ENCODE measurements at places on chromosomes 1 and 21.

- no peak overlapping the region for H3K27ac ChIP-seq
- DNase-seq, result no peak
- H3K27me3 ChIP-seq, result no peaks in the 10 kb centered on the region
- H3K4me1 ChIP-seq, result no peaks in the 10 kb centered on the region
- H3K4me3 ChIP-seq, result no peak overlapping the region
- no peaks in the 10 kb centered on the region for H3K36me3 ChIP-seq
Observed at GRCh38 chr1:60428127-60428526, 354.6 kb upstream of the C1orf87 start.

DNA sequence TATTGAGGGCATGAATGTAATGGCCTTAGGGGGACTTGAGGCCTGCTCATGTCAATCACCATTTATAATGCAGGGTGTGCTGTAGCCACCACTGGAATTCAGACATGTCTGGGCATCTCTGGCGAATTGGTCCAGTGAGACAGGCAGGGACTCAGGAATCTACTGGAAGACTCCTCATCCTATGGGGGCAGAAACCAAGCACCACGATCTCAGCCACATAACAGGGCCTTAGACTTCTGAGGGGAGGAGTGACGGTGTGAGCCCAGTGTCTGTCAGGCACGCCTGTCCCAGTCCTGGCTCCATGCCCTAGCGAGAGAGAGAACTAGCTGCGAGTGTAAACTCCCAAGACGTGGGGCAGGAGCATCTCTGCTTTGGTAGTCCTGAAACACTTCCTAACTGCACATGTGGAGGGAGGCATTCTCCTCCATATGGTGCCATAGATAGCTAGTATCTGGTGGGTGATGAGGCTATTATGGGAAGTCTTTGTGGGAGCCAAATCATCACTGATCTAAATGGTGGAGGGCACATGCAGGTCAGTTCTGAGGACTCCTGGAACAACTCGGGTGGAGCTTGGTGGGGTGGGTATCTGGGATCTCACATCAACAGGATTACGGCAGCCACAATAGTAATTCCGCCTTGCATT is 29.8 kb upstream of the KIAA0040 start:
- H3K36me3 ChIP-seq, result no peaks in the 10 kb centered on the region
- no peak overlapping the region for H3K27ac ChIP-seq
- DNase-seq, result no peak
- H3K27me3 ChIP-seq, result no peaks in the 10 kb centered on the region
- no peak overlapping the region for H3K4me3 ChIP-seq

DNA sequence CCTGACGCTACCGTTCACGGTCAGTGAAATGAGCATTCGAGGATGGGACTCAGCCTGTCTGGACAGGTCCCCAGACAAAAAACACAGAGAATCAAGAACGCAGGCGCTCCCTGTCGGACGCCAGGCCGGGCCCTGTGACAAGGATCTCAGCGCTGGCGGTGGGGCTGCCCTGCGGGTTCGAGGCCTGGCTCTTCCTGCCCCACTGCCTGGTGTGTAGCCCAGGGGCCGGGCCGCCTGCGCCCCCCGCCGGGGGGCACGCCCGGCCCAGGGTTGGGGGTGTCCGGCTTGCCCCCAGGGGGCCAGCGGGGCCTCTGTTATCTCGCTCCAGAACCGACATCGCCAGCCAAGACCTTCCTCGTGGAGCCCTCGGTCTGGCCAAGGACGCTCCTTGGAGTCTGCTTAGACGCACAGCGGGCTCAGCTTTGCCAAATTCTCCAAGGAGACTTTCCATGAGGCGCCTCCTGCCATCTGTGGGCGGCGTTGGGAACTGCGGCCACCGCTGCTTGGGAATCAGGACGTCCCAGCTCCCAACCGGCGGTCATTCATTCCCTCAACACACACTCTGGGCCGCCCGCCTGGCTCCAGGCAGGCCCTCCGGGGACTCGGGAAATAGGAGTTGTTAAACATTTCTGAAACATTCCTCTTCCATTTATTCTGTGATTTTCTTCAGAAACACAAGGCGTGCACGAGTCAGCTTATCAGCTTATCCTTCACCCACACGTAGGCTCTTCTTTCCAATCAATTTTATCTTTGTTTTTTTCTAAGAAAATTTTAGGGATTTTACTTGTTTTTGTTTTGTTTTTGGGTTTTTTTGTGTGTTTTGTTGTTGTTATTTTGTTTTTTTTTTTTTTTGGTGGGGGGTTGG is 11.3 kb upstream of the RIPK4 start:
- H3K27me3 ChIP-seq, result peaks cover 30% of the 10 kb centered on the region
- no peak overlapping the region for H3K27ac ChIP-seq
- H3K4me1 ChIP-seq, result peaks cover 8% of the 10 kb centered on the region
- DNase-seq, result peak; percentile 63
- H3K36me3 ChIP-seq, result no peaks in the 10 kb centered on the region

DNA sequence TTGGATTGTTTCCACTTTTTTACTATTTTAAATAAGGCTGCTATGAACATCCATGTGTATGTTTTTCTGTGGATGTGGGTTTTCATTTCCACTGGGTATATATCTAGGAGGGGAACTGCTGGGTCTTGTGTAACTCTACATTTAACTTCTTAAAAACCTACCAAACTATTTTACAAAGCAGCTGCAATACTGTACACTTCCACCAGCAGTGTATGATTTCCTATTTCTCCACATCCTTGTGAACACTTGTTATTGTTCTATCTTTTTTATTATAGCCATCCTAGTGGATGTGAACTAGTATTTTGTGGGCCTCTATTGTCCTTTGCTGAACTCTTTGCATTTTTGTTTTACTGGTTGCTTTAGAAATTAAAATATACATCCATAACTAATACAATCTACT is 33.4 kb downstream of the DIPK1A start:
- DNase-seq, result no peak
- H3K4me3 ChIP-seq, result no peak overlapping the region
- H3K36me3 ChIP-seq, result no peaks in the 10 kb centered on the region

DNA sequence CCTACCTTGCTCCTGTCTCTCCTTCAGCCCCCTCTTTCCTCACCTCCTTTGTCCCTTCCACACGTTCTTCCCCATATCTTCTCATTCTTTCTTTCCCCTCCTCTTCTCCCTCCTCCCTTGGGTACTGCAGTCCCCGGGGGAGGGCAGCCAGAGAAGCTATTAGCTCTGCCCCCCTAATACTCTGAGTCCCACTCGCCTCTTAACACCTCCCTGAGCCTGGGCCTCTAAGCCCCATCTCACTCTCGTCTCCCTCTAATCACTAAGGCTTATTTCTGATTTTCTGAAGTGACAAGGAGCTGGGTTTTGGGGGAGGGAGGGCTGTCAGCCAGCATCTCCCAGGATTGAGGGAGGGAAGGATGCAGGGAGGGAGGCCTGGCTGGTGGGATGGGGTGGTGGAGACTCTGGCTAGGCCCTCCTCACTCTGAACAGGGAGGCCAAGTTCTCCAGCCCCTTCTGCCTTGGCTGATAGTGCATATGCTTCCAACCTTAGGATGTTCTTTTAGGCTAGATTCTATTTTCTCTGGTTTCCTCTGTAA is 25.6 kb upstream of the DMBX1 start:
- H3K27me3 ChIP-seq, result peaks cover 40% of the 10 kb centered on the region
- peaks cover 19% of the 10 kb centered on the region for H3K4me1 ChIP-seq
- no peaks in the 10 kb centered on the region for H3K36me3 ChIP-seq
- H3K4me3 ChIP-seq, result no peak overlapping the region
- DNase-seq, result no peak

Data from spinal cord (tissue), 10 donors.